ENCODE measurements at places on chromosomes 11 and 22. TPM values are rescaled to one million over a fixed set of nuclear protein-coding genes. Genes with fewer than 3 reads are reported as not detected.

LAYN gene
- 7.6 TPM for total RNA-seq

- H3K27ac ChIP-seq: no peak overlapping the region
- no peaks in the 10 kb centered on the region for H3K27me3 ChIP-seq
- no peak for DNase-seq
- H3K4me3 ChIP-seq: no peak overlapping the region
- no peaks in the 10 kb centered on the region for H3K36me3 ChIP-seq
These were observed 12.5 kb downstream of the GP1BB start for GRCh38 chr22:19735665-19736510.

DNA sequence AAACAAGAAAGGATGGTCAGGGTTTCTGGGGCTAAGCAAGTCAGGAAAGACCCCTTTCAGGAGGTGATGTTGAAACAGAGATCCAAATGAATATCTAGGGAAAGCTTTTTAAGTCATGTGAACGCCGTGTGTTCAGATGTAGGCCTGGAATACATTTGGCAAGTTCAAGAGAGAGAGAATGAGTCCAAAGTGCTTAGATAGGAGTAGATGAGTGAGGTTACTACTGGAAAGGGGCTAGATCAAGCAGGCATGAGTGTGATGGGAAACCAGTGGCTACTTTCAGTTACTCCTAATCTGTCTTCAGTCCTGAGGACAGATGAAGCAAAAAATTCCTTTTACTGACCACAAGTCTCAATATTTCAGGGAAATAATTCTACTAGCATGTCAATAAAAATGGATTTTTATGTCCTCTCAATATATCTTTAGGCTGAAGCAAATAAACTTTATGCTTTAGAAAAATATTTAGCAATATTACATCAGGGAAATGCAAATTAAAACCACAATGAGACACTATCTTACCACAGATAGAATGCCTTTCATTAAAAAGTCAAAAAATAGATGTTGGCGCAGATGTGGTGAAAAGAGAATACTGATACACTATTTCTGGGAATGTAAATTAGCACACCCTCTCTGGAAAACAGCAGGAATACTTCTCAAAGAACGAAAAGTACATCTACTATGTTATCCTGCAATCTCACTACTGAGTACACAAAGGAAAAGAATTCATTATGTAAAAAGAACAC is 1085.0 kb upstream of the TENM4 start:
- no peak overlapping the region for H3K4me3 ChIP-seq
- H3K27me3 ChIP-seq: no peaks in the 10 kb centered on the region
- no peak overlapping the region for H3K27ac ChIP-seq
- H3K4me1 ChIP-seq: peaks cover 6% of the 10 kb centered on the region
- H3K36me3 ChIP-seq: no peaks in the 10 kb centered on the region

DNA sequence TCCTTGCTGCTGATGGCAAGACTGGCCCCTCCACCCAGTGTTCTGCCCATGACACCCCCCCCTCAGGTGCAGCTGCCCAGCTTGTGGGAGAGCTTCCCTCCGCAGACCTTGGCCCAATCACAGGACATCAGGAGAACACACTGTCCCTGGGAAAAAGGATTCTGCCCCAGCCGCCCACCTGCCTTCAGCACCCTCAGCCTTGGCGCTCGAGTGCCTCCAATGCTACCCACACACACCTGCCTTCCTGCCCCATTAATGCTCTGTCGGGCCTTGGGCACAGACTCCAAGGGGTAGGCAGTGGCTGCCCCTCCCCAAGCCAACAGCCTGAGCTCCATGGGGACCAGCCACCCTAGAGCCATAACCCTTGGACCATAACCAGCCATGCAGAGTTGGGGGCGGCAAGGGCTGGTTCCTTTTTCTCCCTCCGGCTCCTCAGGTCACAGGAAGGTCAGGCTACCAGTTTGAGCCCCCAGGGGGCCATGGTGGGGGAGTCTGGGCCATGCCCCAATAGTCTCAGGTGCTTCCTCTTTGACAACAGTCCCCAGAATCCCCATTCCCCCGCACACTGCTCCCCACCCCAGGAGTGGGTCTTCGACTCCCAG is 1.3 kb upstream of the ZNF70 start:
- no peaks in the 10 kb centered on the region for H3K36me3 ChIP-seq
- no peak overlapping the region for H3K4me3 ChIP-seq
- DNase-seq: no peak
- peak overlapping the region; percentile 95 for H3K27ac ChIP-seq
- no peaks in the 10 kb centered on the region for H3K27me3 ChIP-seq
- peaks cover 8% of the 10 kb centered on the region for H3K4me1 ChIP-seq

GRCh38 chr22:17749605-17750395 is 24.5 kb downstream of the BID start:
- no peaks in the 10 kb centered on the region for H3K36me3 ChIP-seq
- DNase-seq: no peak
- no peak overlapping the region for H3K4me3 ChIP-seq

GRCh38 chr22:40381461-40381860 is 11.1 kb downstream of the SGSM3 start:
- no peak for DNase-seq
- H3K36me3 ChIP-seq: no peaks in the 10 kb centered on the region
- H3K4me1 ChIP-seq: no peaks in the 10 kb centered on the region

Data from hepatocyte (in vitro differentiated cells).